ENCODE measurements at places on chromosomes 7 and 10.

DNA sequence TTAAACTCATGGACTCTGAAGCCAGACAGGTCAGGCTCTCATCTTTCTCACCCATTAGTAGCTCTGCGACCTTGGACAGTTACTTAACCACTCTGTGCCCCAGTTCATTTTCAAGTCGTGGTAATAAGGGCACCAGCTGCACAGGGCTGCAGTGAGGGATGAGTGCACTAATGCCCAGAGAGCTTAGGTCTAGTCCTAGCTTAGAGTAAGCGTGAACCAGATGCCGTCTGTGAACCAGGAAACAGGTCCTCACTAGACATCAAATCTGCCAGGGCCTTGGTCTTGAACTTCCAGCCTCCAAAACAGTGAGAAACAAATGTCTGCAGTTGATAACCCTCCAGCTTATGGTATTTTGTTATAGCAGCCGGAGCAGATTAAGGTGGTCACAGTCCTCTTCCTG, 222.4 kb upstream of the PFKP start:
- no peak for DNase-seq

DNA sequence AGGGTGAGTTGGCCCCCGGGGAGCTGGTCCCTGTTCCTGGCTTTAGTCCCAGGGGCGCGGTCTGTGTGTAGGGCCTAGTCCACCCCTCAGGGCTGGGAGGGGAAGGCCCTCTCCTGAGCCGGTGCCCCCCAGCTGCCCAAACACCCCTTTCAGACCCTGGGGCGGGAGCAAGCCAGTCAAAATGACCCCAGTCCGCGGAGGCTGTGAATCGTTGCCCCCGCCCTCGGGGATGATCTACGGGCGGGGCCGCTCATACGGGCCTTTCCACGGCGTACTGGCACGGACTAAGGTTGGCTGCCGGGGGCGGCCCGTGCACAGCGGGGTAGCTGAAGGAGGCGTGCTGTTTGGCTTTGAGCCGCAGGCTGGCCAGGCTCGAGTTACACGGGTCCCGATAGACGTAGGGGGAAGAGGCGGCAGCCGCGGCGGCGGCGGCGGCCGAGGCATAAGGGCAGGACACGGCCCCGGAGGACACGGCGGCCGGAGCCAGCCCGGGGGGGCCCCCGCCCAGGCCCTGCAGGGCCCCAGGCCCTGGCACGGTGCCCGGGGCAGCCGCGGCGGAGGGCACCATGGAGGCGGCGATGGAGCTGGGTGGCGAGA, 4.3 kb downstream of the ELOVL3 start:
- DNase-seq = no peak

GRCh38 chr10:44805466-44806210, 105.5 kb upstream of the TMEM72 start:
- no peak for DNase-seq

DNA sequence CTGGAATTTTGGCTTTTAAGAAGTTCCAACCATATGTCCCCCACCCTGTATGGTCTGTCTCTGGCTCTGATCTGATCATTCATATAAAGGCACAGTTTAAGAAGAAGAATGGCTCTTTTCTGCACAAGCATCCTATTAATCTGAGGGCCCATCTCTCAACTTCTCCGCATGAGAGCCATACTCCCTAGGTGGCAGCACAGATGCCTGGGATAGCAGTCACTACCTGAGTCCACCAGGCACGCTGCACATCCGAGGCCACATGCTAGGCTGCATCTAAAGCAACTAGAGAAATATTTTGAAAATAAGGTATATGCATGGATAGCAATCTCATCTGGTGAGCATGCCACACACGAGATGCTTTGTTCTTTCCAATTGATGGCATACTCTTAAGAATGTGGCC, 565.5 kb downstream of the PARD3 start:
- no peak for DNase-seq

GRCh38 chr7:26054386-26054785, 97.6 kb upstream of the NFE2L3 start:
- DNase-seq = no peak

DNA sequence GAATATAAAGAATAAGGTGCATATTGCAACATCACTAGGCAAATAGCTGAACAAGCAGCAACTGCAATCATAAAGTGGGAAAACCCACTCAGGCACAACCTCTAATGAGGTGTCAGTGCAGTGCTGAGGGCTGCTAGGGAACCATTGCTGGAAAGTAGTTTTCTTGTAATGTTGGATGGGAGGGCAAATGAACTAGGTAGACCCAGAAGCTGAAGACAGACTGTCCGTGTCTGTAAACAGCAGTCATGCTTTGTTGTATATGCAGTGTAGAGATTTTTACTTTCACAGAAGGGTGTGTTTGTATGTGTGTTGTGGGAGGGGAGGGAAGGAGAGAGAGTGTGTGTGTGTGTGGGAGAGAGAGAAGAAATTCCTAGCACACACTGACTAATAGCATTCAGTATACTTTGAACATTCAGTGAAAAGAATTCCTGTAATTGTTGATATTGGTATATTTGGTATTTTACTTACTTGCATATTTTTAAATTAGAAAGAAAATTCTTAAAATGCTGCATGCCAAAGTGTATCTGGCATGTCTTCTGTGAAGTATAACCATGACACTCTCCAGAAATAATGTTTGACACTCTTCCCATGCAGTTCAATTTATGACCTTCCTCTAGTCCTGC, 28.8 kb downstream of the ITGB8 start:
- no peak for DNase-seq
